Fibroblast of the conjunctiva (primary cell): ENCODE measurements at places on chromosomes 4 and X.

DNA sequence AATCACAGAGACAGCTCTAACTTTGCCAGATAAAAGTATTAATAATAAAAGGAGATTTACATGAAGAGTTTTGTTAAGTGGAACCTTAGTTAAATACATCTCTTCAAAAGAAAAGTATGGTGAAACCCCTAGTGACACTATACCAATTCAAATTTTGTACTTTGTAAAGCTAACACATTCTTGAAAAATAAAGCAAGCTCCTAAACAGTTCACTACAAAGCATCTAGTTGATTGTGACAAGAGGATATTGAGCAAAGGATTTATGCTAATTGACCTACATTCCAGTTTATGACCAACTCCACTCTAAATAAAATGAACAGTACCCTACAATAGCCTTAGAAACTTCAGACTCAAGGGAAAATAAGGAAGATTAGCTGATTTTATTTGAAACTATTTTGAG is 69.4 kb upstream of the WDR17 start:
- DNase-seq: no peak

DNA sequence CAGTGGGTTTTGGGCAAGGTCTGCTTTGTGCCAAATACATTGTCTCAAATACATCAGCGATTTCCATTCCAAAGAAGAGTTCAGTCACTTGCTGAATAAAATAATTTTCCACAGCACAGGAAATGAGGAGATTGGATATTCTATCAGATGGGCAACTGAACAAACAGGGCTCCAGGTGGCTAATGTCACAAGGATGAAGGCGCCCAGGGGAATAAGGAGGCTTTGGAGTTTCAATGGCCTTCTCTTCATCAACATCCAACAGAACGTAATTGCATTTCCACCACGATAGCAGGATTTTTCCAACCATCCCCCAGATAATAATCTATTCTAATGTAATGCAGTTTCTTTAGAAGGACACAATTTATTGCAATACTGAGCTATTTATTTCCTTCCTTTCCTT is 104.7 kb upstream of the KLHL13 start:
- DNase-seq: no peak

GRCh38 chr4:140019619-140020347 is 134.2 kb downstream of the MAML3 start:
- no peak for DNase-seq

- no peak for DNase-seq
These were observed 9.7 kb downstream of the SMIM10 start for GRCh38 chrX:135000516-135000915.

DNA sequence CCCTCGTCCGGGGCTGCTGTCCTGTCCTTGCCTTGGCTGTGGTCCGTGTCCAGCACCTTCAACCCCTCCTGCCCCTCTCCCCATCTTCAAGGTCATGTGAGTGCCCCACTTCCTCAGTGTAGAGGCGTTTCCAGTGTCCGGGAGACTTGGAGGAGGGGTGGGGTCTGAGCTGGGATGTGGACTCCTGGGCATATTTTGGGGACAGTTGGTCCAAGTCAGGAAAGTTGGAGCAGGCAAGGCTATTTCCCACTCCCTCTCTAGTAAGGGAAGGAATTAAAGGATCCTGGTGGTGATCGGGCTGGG is 3.0 kb downstream of the PCGF3 start:
- no peak for DNase-seq
